ENCODE measurements at places on chromosomes 3 and 15.

- H3K4me3 ChIP-seq: no peak overlapping the region
- no peaks in the 10 kb centered on the region for H3K36me3 ChIP-seq
- no peaks in the 10 kb centered on the region for H3K27me3 ChIP-seq
- H3K4me1 ChIP-seq: peaks cover 18% of the 10 kb centered on the region
- no peak for DNase-seq
- H3K27ac ChIP-seq: no peak overlapping the region
Measured at GRCh38 chr3:156230278-156230900, 110.0 kb downstream of the KCNAB1 start.

DNA sequence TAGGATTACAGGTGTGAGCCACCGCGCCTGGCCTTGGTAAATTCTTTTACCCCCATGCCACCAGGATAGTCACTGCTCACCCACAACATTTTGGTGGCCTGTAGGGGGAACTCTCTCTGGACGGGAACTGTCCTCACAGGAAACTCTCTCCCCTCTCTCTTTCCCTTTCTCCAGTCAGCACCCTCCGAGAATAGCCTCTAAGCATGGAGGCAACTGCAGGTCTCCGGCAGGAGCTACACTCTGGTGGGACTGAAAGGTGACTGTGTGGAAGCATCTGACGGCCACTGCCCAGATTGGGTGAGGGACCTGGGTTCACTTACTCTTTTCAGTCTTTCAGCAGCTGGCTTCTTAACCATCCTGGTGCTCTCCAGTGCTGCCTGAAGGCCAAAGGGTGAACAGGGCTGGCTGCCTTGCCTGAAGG lies 21.3 kb downstream of the TRANK1 start:
- no peak overlapping the region for H3K4me3 ChIP-seq
- H3K27ac ChIP-seq: no peak overlapping the region
- no peaks in the 10 kb centered on the region for H3K27me3 ChIP-seq
- H3K36me3 ChIP-seq: no peaks in the 10 kb centered on the region
- DNase-seq: no peak
- H3K4me1 ChIP-seq: no peaks in the 10 kb centered on the region

DNA sequence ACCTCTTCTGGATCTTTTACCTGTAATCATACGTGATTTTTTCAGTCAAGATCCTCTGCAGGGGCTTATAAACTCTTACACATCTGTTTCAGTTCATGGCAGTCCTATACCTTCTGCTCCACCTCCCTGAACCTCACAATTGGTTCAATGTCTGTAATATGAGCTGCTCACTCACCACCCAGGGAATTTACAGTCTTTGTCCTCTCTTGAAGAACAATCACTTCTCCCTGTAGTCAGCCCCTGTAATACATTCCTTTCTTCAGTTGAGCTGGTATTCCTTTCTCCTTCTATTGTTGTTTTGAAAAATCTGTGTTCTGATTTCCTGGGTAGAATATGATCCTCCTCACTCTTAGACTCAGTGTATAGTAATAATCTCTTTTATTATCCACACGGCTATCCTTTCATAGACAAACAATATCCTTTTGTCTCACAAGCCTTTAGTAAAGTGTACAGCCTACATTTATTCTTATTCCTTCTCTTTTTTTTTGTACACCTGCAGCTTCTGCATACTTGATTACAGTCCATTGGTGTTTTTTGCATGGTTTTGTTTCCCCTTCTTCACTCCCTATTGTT lies 101.8 kb downstream of the NECTIN3 start:
- DNase-seq: no peak
- H3K36me3 ChIP-seq: peaks cover 15% of the 10 kb centered on the region
- H3K4me3 ChIP-seq: no peak overlapping the region
- no peaks in the 10 kb centered on the region for H3K4me1 ChIP-seq
- H3K27me3 ChIP-seq: no peaks in the 10 kb centered on the region

DNA sequence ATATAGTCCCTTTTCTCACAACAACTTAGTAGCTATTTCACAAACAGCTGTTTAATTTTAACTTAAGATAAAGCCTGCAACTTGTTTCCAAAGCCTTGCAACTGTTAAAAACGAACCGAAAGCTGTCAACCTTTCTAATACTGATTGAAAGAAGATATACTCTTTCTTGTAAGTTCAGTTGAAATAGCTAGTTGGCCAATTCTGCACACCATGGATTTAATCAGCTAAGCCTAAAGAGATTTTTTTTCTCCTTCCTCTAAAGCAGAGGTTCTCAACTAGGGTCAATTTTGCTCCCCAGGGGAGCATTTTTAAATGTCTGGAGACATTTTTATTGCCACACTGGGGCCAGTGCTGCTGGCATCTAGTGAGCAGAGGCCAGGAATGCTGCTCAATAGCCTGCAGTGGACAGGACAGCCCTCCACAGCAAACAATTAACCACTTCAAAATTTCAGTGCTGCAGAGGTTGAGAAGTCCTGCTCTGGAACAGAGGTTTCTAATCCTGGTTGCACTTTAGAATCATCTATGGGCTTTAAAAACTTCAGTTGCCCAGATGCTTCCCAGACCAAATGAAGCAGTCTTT lies 26.2 kb downstream of the MINDY4B start:
- no peaks in the 10 kb centered on the region for H3K27me3 ChIP-seq
- no peaks in the 10 kb centered on the region for H3K4me1 ChIP-seq
- H3K36me3 ChIP-seq: no peaks in the 10 kb centered on the region
- no peak for DNase-seq
- H3K27ac ChIP-seq: no peak overlapping the region

- peak; percentile 50 for DNase-seq
- no peaks in the 10 kb centered on the region for H3K36me3 ChIP-seq
- no peaks in the 10 kb centered on the region for H3K4me1 ChIP-seq
- no peak overlapping the region for H3K27ac ChIP-seq
Measured at GRCh38 chr15:25250011-25250596, 188.7 kb downstream of the UBE3A start.

DNA sequence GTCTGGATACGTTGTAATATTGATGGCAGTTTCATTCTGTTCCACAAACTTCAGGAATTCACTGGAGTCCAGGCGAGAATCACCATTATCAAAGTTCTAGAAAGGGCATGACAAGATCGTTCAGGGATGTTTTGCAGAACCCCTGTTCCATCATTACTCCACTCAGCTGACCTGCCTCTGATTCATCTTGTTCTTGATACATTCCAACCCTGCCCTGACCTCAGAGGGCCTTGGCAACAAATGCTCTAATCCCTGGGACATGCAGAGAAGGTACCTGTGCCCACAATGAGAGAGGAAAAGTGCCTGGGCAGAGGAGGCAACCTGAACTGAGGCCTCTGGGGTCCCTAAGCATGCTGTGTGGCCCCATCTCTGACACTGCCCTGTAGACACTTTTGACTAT lies 45.9 kb downstream of the FSTL1 start:
- no peak for DNase-seq
- H3K4me1 ChIP-seq: no peaks in the 10 kb centered on the region
- H3K36me3 ChIP-seq: peaks cover 95% of the 10 kb centered on the region
- no peak overlapping the region for H3K27ac ChIP-seq
- no peaks in the 10 kb centered on the region for H3K27me3 ChIP-seq

- peaks cover 31% of the 10 kb centered on the region for H3K4me1 ChIP-seq
- H3K27me3 ChIP-seq: no peaks in the 10 kb centered on the region
- no peaks in the 10 kb centered on the region for H3K36me3 ChIP-seq
- peak; percentile 63 for DNase-seq
Measured at GRCh38 chr3:129313665-129314385, 35.2 kb downstream of the HMCES start.

Data from tibial artery (tissue), 4 donors.